ENCODE measurements at places on chromosomes 1 and 21.

- no peak for DNase-seq
Measured at GRCh38 chr1:234839663-234840062, 229.7 kb upstream of the IRF2BP2 start.

DNA sequence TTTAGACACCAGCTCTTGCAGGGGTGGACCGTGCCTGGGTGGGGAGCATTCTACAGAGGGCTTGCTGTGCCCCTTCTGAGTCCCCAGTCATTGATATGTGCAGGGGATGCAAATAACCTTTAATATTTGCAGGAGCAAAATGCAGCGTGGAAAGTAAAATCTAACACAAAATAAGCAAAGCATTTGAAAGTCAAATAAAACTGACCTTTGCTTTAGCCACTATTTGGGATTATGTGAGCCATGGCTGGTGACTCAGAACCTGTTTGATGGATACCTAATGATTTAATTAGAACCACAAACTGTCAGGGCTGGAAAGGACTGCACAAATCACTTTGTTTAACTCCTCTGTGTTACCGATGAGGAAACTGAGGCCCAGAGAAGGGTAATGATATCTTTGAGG, 377.5 kb downstream of the HHAT start:
- DNase-seq = no peak

DNA sequence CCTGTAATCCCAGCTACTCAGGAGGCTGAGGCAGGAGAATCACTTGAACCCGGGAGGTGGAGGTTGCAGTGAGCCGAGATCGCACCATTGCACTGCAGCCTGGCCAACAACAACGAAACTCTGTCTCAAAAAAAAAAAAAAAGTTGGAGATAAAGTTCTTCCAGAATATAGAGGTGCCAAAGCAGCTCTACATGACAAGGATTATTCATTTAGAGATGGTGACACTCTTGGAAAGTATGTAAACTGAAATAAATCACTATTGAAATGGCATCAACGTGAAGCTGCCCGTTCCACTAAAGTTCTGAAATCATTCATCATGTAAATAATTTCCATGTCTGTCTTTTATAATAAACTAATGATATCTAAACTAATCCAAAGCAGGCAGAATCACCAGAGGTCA, 14.9 kb downstream of the EIF4G3 start:
- no peak for DNase-seq

DNA sequence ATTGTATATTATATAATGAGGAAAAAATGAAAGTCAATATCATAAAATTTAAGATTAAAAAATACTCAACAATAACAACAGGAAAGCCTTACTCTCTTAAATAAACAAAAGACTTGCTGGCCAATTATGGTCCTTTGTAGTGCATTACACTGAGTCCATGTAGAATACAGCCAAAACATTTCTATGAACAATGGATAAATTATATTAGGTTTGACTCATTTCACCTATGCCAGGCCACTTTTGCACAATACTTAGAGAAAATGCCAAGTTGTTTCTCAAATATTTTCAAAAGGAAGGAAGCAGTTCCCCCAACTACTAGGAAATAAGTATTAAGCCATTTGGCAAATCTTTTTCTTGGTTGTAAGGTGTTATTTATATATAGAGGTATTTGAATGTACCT, 19.8 kb upstream of the UCK2 start:
- no peak for DNase-seq

- DNase-seq = no peak
Measured at GRCh38 chr1:153985341-153985912, 712 bp downstream of the RAB13 start.

DNA sequence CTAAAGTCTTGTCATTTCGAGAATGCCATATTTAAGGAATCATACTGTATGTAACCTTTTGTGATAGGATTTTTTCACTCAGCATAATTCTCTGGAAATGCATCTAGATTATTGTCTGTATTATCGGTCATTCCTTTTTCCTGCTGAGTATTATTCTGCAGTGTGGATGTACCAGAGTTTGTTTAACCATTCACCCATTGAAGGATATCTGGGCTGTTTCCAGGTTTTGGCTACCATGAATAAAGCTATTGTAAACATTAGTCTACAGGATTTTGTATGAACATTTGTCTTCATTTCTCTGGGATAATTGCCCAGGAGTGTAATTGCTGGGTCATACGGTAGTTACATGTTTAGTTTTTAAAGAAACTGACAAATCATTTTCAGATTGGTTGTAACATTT, 61.8 kb downstream of the ATP1A1 start:
- DNase-seq = no peak

GRCh38 chr1:54193453-54193852, 6.4 kb downstream of the CYB5RL start:
- DNase-seq = no peak

GRCh38 chr1:213759359-213760181, 228.2 kb upstream of the PROX1 start:
- DNase-seq = no peak

GRCh38 chr1:7482077-7482476, 289.0 kb upstream of the VAMP3 start:
- no peak for DNase-seq

- DNase-seq = no peak
Measured at GRCh38 chr1:33195556-33195955, 13.7 kb upstream of the TRIM62 start.

GRCh38 chr1:42931911-42932422, 26.7 kb downstream of the SLC2A1 start:
- peak; percentile 56 for DNase-seq

GRCh38 chr1:118136187-118136941, 48.7 kb downstream of the SPAG17 start:
- DNase-seq = peak; percentile 8
